Fibroblast of villous mesenchyme (primary cell): ENCODE measurements at places on chromosomes 11 and 22. TPM values are rescaled to one million over a fixed set of nuclear protein-coding genes. Genes with fewer than 3 reads are reported as not detected.

Gene CYTH4
- total RNA-seq: under 0.01 TPM in 2 replicates

Gene FZD4
- 13.5 and 17.3 TPM in 2 replicates for total RNA-seq

Gene SYT9
- under 0.01 TPM in 2 replicates for total RNA-seq

Gene C11orf16
- not detected in 2 replicates for total RNA-seq

Gene RAB36
- 5.6 and 6.1 TPM in 2 replicates for total RNA-seq

Gene PDGFD
- total RNA-seq: 4.8 and 6.9 TPM in 2 replicates

Gene ELMOD1
- 0.43 and 0.64 TPM in 2 replicates for total RNA-seq

Gene BRSK2
- under 0.01 TPM in 2 replicates for total RNA-seq

Gene RPUSD4
- total RNA-seq: 18.0 and 19.0 TPM in 2 replicates

Gene PDE3B
- 0.32 and 0.43 TPM in 2 replicates for total RNA-seq

Gene NPAS4
- 0.32 TPM in 1 of 2 replicates, not detected in the other for total RNA-seq

Gene MS4A6E
- not detected in 2 replicates for total RNA-seq
